Esophagus mucosa (tissue), 1 donor: ENCODE measurements at places on chromosomes 2 and 18. TPM values are rescaled to one million over a fixed set of nuclear protein-coding genes. Genes with fewer than 3 reads are reported as not detected.

UBE2F gene
- 58.2 TPM for total RNA-seq

IMPACT gene
- total RNA-seq, result 31.2 TPM

RAB27B gene
- total RNA-seq, result 35.3 TPM

GPD2 gene
- total RNA-seq, result 56.1 TPM

AMER3 gene
- not detected for total RNA-seq

DPYSL5 gene
- not detected for total RNA-seq

IER3IP1 gene
- total RNA-seq, result 7.1 TPM

GPR148 gene
- total RNA-seq, result not detected

MAP3K20 gene
- total RNA-seq, result 21.3 TPM

FAP gene
- total RNA-seq, result 1.3 TPM

NAT8 gene
- total RNA-seq, result not detected

ALK gene
- 0.04 TPM for total RNA-seq

FSHR gene
- total RNA-seq, result not detected

PTPN18 gene
- total RNA-seq, result 19.8 TPM

SCN7A gene
- total RNA-seq, result 0.48 TPM

IL36G gene
- 27.4 TPM for total RNA-seq

MBD5 gene
- total RNA-seq, result 19.3 TPM

SCN1A gene
- total RNA-seq, result not detected

VWC2L gene
- total RNA-seq, result not detected

TMEM198 gene
- total RNA-seq, result 1.2 TPM

OTX1 gene
- 1.8 TPM for total RNA-seq

LAMA1 gene
- total RNA-seq, result 5.5 TPM

TMEM131 gene
- 33.8 TPM for total RNA-seq

MAP3K19 gene
- not detected for total RNA-seq

STON1 gene
- total RNA-seq, result 2.4 TPM

HNMT gene
- 2.5 TPM for total RNA-seq

NT5C1B gene
- total RNA-seq, result not detected

IL1B gene
- total RNA-seq, result 4.1 TPM

KCNS3 gene
- total RNA-seq, result 3.4 TPM

MAL gene
- 382 TPM for total RNA-seq

HJURP gene
- total RNA-seq, result 9.4 TPM

TRABD2A gene
- 0.24 TPM for total RNA-seq

TEX44 gene
- total RNA-seq, result not detected

KATNAL2 gene
- total RNA-seq, result 1.1 TPM

TBR1 gene
- not detected for total RNA-seq

TYMS gene
- total RNA-seq, result 28.4 TPM

POTEC gene
- total RNA-seq, result not detected

TMEM37 gene
- total RNA-seq, result 6.0 TPM

SLC16A14 gene
- 3.8 TPM for total RNA-seq

DHRS9 gene
- 23.8 TPM for total RNA-seq

RESP18 gene
- total RNA-seq, result not detected

FBXO36 gene
- total RNA-seq, result 1.8 TPM

PMAIP1 gene
- 11.6 TPM for total RNA-seq
